GM20000 (cell line): ENCODE measurements at places on chromosomes 2 and 18.

GRCh38 chr2:181632733-181633401 is 24.0 kb downstream of the CERKL start:
- peak; percentile 11 for DNase-seq

DNA sequence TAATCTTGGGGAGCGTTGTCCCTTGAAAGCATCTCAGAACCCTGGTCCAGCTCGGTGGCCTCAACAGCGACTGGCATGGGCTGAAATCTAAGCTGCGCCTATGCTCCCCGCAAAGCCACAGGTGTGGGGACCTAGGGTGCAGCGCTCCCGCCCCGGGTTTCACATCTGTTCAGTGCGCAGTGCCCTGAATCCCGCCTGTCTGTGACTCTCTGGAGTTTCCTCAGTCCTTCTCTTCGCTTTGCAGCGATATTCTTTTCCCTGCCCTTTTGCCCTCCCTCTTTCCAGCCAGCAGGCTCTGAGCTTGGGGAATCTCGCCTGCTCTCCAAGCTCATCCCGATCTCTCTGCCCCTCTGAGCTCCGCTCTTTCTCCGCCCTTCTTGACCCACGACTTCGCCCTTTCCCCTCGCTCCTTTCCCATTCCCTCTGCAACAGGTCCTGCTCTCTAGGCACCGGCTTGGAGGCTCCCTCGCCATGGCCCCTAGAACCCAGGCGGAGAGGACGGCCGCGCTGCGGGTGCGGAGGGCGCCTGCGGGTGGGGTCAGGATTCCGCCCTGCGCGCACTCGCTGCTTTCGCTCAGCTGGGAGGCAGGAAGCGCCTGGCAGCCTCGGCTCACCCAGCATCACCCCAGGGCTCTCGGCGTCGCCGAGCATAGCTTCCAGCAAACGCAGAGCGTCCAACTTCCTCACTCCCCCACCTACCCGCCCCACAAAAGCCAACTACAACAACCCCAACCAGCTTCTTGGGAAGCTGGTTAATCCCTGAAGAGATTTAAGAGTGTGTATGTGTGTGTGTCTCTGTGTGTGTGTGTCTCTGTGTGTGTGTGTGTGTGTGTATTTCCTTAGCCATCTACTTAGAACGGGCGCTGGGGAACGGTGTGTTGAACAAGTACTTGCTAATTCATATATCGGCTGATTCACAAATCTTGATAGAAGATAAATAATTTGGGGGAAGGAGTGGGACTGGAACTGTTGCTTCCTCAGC is 1.1 kb downstream of the GRP start:
- no peak for DNase-seq

GRCh38 chr2:123651151-123651550 is 373.9 kb upstream of the CNTNAP5 start:
- DNase-seq = no peak

- DNase-seq = no peak
Observed at GRCh38 chr2:112839407-112840067, 3.0 kb upstream of the IL1B start.

- no peak for DNase-seq
Observed at GRCh38 chr2:234682492-234683228, 185.8 kb upstream of the ARL4C start.

GRCh38 chr2:128317181-128317898 is 1.3 kb downstream of the HS6ST1 start:
- DNase-seq = peak; percentile 78

DNA sequence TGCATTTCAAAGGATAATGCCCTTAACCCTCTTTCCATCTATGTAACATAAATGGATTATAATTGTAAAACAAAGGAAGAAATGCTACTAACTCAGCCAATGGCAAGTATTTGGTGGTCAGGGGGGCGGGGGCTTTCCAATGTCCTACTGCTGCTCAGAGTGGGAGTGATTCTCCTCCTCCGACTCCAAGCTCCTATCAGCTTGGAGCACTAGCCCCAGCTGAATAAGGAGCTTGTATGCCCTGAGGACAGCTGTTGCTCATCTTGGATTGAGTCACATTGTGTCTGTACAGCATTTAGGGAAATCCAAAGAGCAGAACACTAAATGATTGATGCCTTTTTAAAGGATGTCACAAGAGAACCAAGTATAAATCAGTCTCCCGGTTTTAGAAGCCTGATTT is 105.6 kb upstream of the ZNF521 start:
- DNase-seq = no peak

DNA sequence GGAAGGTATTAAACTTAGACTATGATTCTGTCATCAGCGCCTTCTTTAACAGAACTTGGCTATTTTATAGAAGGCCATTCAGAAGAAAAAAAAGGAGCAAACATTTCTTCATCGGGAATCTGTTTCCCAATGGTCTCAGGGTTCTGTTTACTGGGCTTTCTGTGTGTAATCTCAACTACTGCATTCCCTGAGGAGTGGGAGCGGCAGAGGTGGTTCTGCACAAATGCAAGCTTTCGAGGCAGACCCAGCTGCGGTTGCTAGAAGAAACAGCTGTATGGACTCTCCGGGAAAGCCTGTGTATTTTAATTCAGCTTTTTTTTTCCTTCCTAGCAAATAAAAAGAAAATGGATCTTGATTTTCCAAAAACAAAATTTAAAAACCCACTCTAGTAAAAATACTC is 250.7 kb downstream of the NAPG start:
- DNase-seq = no peak

- DNase-seq = peak; percentile 21
Observed at GRCh38 chr2:222707689-222708273, 36.3 kb downstream of the MOGAT1 start.

GRCh38 chr2:2703762-2704427 is 372.8 kb upstream of the MYT1L start:
- no peak for DNase-seq

DNA sequence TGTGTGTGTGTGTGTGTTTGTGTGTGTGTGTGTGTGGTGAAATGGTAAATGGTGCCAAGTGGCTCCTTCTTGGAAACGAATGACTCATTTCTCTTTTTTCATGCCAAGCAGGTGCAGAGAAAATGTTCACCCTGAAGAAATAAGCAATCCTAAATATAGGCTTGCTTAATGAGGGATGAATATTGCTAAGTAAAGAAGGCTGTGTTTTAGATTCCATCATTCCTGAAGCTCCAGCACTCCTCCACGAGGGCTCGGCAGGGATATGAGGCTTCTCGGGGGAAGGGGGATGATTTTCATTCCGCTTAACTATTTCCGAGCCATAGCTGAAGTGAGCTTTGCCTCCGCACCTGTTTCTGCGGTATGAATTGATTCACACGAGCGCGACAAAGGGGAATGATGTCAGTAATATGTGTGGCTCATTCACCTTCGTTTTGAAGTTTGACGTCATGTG is 72.9 kb downstream of the TSN start:
- no peak for DNase-seq

DNA sequence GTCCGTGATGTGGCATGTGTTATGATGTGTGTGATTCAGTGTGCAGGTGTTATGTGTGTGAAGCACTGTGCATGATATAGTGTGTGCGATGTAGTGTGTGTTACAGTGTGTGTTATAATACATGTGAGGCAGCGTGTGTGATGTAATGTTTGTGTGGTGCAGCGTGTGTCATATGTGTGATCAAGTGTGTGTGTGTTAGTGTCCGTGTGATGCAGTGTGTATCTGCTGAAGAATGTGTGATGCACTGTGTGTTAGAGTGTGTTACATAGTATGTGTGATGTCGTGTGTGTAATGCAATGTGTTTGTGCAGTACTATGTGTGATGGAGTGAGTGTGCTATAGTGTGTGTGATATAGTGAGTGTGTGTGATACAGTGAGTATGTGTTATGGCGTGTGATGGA is 182.8 kb upstream of the SOX11 start:
- no peak for DNase-seq

GRCh38 chr2:121263996-121264715 is 20.8 kb downstream of the TFCP2L1 start:
- no peak for DNase-seq

DNA sequence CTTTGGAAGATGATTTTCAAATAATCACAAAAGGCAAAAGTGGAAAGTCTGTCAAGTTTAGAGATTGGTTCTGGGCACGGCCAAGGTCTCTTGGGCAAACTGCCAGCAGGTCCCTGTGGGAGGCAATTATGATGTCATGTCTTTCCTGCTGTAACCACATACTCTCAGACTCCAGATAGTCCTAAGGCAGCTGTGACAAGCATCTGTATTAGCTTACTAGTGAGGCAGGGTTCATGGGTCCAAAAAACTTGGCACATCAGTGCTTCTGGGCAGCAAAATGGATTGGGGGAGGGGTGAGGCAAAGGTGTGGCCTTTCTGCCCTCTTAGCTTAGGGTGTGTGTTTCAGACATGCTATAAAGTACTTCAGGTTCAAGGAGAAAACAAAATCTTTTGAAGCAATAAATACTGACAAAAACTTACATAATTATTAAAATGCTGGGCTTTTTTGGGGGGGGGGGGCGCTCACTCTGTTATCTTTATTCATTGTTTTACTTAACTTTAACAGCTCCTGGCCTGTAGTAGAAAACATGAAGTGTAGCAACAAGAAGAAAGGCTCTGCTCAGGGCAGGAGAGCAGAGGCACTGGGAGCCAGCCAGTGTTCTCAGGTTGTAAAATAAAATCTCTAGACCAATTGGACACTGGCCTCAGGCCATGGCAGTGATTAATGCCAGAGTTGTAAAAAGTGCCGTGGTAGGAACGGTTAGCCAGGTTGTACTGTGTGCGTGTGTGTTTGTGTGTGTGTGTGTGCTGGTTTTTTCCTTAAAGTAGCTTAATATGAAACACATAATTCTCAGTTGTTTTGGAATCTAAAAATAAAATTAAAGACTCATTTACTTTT is 14.3 kb upstream of the TANC1 start:
- DNase-seq = no peak

- DNase-seq = no peak
Observed at GRCh38 chr2:44620189-44620990, 258.6 kb downstream of the CAMKMT start.

- no peak for DNase-seq
Observed at GRCh38 chr2:231169488-231169887, 28.9 kb upstream of the ARMC9 start.

GRCh38 chr18:33676593-33676992 is 98.6 kb downstream of the ASXL3 start:
- DNase-seq = no peak

- no peak for DNase-seq
Observed at GRCh38 chr18:70046796-70047195, 99.1 kb upstream of the CD226 start.

GRCh38 chr2:236063994-236064393 is 104.2 kb downstream of the GBX2 start:
- DNase-seq = no peak

DNA sequence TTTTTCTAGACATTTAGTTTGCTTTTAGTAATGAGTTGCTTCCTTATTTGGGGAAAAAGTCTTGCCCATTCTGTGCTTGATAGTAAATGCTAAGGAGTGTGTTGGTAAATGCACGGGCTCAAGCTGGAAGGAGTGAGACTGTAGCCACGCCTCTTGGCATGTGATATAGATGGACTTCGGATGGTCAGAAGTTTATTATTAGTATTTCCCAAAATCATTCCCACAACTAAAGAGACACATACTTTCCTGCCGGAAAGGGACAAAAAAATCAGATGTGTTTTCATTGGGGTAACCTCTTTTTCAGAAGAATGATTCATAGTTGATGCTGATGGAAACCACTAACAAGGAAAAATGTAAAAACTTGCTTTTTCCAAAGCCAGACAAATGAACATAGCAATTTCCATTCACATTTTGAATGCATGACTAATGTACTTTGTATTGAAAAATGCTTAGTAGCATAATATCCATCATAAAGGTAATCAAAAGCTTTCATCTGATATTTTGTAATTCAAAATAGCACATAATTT is 133.2 kb downstream of the ZNF532 start:
- DNase-seq = no peak

GRCh38 chr2:4354164-4354563 is 650.8 kb downstream of the DCDC2C start:
- DNase-seq = no peak

GRCh38 chr2:174051741-174052583 is 86.8 kb upstream of the SP3 start:
- no peak for DNase-seq

DNA sequence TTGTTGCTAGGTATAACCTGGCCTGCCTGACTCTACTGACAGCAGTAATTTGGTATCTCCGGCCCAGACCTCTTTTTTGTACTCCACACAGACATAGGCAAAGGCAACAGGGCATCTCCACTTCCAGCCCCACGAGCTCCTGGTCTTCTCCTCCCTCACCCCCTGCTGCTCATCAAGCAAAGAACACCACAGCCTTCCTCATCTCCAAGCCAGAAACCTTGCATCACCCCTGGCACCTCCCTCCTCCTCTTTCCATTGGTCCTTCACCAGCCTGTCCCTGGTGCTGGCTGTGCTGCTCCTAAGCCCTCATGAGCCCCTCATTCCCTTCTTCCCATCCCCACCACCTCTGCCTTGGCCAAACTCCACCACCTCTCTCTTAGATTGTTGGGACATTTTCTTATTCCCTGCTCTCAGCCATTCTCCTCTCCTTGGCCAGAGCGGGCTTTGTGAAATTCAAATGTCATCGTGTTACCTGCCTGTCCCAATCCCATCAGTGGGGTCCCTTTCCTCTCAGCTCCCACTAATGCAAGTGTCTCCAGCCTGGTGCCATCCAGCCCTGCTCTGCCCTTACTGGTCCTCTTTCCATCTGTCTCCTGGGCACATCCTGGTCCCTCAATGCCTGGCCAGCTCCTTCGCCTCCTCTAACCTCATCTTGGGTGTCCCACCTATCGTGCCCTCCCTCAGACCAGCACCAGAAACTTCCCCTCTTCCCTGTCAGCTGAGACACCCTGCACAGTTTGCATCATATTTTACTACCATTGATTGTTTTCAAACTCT is 77.4 kb downstream of the INHBB start:
- DNase-seq = no peak

GRCh38 chr2:159891917-159892730 is 94.1 kb upstream of the CD302 start:
- DNase-seq = no peak

DNA sequence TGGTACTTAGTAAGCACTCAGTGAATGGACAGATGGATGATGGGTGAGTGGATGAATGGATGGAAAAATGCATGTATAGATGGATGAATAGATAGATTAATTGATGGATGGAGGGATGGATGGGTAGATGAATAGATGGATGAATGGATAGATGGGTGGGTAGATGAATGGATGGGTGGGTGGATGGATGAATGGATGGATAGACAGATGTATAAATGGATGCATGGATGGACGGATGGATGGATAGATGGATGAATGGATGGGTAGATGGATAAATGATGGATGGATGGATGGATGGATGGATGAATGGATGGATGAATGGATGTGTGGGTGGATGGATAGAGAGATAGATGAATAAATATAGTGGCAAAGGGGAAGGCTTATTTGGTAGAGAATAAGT is 83.6 kb downstream of the ACOXL start:
- DNase-seq = no peak
